ENCODE measurements at places on chromosomes 1 and 21.
A peak's percentile ranks its signal among the peaks of the same experiment; 100 is the strongest.

- DNase-seq = no peak
These were observed 73.2 kb upstream of the QSOX1 start for GRCh38 chr1:180081474-180081873.

GRCh38 chr1:22539510-22540118 is 23.7 kb upstream of the EPHA8 start:
- DNase-seq = no peak

DNA sequence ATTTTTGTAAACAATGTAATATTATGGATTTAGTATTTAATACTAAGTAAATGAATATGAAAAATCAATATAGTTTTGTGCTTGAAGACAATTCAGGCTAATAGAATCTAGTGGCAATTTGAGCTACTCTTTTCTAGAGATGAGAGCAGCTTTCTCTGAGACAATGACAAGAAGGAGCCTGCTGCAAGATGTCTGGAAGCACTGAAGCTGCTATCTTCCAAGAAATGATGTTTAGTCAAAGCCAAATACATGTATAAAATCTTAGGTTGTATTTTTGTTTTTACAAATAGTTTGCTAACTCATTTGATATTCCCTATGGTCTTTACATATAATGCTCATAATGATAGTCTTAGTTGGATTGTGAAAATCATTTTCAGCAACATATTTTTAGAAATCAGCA is 103.9 kb upstream of the COL24A1 start:
- no peak for DNase-seq

DNA sequence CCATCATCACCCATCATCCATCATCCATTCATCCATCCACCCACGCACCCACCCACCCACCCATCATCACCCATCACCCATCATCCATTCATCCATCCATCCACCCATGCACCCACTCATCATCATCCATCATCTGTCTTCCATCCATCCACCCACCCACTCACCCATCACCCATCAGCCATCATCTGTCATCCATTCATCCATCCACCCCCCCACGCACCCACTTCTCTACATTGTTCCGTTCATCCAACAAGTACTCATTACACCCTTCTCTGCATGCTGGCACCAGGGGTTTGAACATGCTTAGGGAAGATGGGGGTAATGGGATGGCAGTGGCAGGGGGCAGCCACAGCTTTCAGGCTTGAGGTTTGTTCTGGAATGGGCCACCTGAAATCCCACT is 82.1 kb downstream of the ADARB1 start:
- DNase-seq = no peak

GRCh38 chr1:30378991-30379581 is 344.3 kb downstream of the MATN1 start:
- peak; percentile 47 for DNase-seq

All from AG09319 (cell line).